ENCODE measurements at places on chromosomes 4 and X.

DNA sequence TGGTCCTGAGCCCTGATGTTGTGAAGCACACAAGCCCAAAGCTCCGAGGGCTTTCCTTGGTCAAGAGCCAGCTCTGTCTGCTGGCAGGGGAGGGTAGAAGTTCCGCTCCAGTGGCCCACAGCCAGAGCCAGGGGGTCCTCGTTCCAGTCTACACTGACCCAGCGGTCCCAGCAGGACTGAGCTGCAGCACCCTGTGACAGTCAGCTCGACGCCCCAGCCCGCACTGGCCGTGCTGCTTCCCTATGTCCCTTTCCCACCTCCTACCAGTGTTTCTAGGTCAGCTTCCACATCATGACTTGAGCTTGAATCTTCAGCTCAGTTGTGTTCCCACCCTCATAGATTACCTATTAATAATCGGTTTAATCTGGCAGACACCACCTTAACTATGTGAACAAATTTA lies 22.5 kb upstream of the DCTD start:
- no peak for DNase-seq

DNA sequence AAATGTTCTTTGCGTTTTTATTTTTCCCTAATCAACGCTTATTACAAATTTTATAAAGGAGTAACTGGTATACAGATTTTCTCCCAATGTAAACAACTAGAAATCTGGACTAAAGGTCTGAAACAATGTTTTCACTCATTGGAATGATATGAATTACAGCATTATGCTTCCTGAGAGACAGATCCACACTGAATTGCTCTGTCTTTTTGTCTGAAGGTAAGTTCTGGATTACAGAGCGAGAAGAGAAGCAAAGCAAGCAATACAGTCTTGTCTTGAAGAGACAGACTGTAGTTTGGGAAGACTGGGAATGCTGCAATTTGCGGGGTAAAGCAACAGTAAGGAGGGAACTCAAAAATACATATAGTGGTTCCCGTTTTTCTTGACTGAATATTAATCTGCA lies 262.2 kb upstream of the PABPC4L start:
- DNase-seq, result no peak

GRCh38 chr4:185761352-185762235 lies 50.4 kb downstream of the SORBS2 start:
- DNase-seq, result no peak

DNA sequence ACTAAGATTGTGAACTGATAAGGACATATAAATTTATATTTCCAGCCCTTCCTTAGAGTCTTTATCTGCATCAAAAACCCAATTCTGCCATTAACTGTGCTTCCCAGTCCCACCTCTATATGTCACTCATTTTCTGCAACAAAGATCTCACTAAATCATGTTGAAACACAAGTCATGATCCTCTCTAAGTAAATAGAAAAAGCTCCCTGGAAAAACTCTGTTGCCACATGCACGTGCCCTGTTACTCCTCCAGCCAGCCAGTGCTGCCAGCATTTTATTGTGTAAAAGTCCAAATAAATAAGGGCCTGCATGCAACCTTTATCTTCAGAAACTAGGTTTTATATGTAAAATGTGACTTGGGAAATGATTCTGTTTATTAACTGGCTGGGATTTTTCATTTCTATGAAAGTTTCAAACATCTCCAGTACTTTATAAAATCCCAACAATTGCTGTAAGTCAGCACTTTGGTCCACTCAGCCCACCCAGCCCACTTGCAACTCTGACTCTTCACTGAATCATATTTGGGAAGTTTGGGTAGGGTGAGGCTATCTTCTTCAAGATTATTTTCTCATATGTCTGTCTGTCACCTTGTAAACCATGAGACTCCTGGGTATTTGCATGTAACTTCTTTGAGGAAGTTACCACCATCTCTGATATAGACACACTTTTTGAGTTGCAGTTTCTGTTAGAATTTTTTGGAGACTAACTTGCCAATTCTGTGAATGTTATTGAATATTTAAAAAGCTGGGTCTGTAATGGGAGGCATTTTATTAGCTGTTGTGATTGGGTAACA lies 40.0 kb upstream of the SMARCA5 start:
- no peak for DNase-seq

GRCh38 chr4:182554736-182555135 lies 311.5 kb downstream of the TENM3 start:
- DNase-seq, result no peak
